PC-3 (cell line): ENCODE measurements at places on chromosomes 2 and 18. TPM values are rescaled to one million over a fixed set of nuclear protein-coding genes. Genes with fewer than 3 reads are reported as not detected.
A peak's percentile ranks its signal among the peaks of the same experiment; 100 is the strongest.

DNA sequence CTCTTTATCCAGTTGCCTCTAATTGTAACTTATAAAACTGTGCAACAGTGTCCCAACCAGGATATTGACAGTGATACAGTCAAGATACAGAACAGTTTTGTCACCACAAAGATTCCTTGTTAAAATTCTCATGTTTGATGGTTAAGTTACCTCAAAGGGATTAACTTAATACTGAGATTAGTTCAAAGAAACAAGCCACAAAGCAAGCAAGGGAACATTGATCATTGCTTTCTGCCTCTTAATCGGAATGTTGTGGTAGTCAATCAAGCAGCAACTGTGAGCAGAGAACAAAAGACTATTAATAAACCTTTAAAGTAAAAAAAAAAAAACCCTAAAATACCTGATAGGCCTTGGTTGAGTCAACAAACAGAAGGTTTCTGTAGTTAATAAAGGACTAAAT is 352.3 kb downstream of the PARD3B start:
- DNase-seq: no peak

DNA sequence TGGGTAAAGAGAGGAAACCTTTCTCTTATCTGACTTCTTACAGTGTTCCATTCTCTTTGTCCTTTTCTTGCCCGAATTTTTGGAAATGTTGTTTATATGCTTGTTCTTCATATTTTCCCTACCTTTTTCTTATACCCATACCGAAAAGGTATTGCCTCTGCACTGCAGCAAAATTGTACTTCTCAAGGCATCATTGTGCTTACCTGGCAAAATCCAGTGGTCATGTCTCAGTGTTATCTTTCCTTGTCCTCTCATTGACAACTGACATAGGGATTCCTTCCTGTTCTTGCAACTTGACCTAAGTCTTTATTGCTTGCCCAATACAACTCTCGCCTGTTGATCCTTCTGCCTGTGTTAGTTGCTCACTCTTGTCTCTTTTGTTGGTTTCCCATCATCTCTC is 842.2 kb downstream of the CNTNAP5 start:
- DNase-seq: no peak

DNA sequence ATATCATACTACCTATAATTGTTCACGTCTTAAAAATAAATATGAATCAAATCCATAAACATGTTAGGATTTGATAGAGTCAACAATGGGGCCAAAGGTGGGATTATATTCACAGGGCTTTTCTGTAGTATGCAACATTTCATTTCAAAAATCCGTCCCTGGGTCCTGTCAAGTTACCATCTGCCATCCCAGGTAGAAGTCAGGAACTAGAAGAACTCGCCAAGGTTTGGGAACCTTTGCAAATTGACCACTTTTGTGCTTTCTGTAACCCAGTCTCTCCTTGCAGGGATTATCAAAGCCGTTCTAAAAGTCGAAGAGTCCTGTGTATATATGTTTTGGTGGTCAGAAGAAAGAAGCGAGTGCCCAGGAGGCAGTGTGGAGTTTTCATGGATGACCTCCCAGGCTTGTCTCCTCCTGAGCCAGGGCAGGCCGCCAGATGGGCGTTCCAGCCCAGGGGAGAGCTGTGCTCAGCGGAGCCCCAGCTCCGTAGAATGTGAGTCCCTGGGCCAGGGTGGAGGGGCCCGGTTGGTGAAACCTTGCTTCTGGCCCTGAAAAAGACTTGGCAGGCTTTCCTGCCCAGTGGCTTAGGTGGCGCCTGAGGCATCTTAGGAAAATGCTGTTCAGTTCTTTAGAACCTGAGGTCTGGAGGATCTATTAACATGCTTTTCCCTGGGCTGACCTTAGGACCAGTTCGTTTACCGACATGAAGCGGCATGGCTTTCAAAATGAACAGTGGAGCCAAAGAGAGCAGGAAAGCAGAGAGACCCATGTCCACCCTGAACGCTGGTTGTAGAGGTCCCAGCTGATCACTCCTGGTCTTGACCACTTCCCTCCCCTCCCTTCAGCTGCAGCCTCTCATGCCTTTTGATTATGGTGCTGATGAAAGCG is 69.2 kb downstream of the LONRF2 start:
- DNase-seq: no peak

DNA sequence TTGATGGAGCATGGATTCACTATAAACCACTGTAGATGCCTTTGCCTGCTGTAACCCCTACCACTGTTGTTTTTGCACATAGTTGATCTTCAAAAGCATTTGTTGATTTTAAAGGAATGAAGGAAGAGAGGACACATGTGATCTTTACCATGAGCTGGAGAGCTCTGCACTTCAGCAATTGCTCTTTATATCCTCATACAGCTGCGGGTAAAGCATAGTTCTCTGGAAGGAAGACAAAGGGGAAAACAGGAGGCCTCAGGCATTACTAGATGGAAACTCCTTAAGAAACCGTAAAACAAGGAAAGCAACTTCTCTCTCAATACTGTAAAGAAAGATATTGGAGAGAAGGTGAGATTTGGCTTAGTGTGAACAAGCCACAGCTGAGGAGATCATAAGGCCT is 60.6 kb downstream of the SCG2 start:
- DNase-seq: no peak

GRCh38 chr2:27741673-27742072 is 29.8 kb upstream of the MRPL33 start:
- DNase-seq: no peak

DNA sequence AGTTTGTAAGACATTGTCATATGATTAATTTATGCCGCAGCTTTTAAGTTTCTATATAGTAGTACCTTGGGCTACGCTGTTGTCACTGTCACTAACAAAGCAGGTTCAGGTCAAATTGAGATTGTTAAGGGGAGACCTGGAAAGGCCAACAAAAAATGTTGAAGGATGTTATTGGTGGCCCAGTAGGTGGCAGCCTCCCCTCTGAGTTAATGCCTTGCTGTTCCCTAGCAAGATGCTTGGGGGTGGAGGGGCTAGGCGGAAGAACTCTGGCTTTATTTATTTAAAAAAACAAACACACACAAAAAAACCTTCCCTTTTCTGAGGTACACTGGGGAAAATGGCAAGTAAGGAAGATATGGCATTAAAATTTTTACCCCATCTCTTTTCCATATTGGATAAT is 128.3 kb upstream of the ATP5MC3 start:
- peak; percentile 50 for DNase-seq

Gene LDAH
- total RNA-seq: not detected in 2 replicates
